ENCODE measurements at places on chromosomes 2 and 18.
A peak's percentile ranks its signal among the peaks of the same experiment; 100 is the strongest.

GRCh38 chr2:68464651-68465050, 2.4 kb downstream of the FBXO48 start:
- DNase-seq: no peak

DNA sequence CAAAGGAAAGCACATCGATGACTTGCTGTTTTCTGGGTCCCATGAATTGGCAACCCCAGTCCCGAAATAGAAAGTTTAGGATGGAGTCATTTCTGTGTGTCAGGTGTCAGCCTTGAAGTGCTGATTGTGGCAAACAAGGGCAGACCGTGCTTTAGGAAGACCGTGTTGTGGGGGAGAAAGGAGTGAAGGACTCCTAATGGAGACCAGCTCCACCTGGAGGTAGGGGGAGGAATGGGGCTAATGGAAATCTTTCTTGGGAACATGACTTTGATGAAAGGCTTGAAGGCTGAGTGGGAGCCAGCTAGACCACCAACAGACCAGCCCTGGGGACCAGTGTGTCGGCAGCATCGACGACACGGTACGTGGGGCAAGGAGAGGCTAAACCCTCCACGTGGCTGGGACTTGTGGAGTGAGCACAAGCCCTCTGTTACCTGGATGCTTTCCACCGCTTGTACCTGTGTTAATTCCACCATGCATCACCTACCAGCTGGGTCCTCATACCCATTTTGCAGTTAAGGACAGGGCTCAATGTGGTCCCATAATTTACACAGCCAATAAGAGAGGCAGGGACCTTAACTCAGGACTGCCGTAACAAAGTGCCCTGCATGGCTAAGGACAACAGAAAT, 104.2 kb downstream of the SH3BP4 start:
- DNase-seq: peak; percentile 24

GRCh38 chr2:97719362-97720155, 6.2 kb downstream of the ZAP70 start:
- no peak for DNase-seq

GRCh38 chr2:191582355-191582754, 95.6 kb upstream of the NABP1 start:
- peak; percentile 94 for DNase-seq

- no peak for DNase-seq
These were observed 132.1 kb downstream of the MSH2 start for GRCh38 chr2:47535073-47535472.

DNA sequence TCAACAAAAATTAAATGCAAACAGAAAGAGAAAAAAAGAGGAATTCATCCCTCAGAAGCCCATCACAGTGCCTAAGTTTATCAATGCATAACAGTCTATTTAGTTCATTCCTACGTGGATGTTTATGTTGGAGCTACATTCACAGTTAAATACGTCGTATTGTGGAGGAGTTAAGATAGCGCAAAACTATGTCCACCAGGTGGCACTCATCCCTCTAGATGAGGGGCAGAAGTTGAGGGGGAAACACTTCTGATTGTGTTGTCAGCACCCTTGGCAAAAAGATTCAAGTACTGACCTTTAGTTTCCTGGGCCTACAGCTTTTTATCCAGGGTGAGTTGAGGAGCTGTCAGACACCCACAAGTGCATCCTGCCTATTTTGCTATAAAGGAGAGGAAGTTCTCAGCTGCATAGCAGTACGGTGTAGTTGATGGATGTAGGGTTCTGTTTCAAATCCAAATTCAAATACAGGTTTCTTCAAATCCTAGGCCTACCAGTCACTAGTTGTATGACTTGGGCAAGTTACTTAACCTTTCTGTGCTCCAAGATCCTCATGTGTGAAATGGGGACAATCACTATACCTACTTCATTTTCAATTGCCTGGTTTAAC, 26.8 kb upstream of the MYO1B start:
- DNase-seq: peak; percentile 59
